AML-193 (cell line): ENCODE measurements at places on chromosomes 1 and 21.

- peak; percentile 88 for DNase-seq
Measured at GRCh38 chr1:7127322-7128075, 342.2 kb downstream of the CAMTA1 start.

GRCh38 chr1:39711104-39711965, 20.1 kb upstream of the HPCAL4 start:
- DNase-seq = no peak

GRCh38 chr1:168958562-168959289, 147.8 kb upstream of the ATP1B1 start:
- no peak for DNase-seq

GRCh38 chr1:201988601-201989000, 6.2 kb downstream of the RNPEP start:
- no peak for DNase-seq

- DNase-seq = no peak
Measured at GRCh38 chr21:44365967-44366585, 12.7 kb downstream of the TRPM2 start.

GRCh38 chr21:41582298-41582840, 74.4 kb upstream of the TMPRSS2 start:
- no peak for DNase-seq

DNA sequence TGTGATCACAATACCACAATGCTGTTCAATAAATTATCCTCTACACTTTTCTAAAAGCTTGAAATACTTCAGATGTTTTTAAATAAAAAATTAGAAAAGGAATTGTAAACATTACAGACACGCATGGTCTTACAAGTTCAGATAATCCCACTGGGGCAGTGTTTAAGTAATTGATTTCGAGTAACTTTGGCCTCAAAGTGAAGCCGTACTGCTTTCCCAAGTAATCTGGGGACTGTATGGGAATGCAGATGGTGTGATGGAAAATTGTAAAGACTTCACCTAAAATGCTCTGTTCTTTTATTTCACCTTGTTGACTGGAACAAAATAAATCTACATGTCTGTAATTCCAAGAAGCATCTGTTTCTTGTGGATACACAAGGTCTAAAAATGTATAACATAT, 401.7 kb upstream of the LYPLAL1 start:
- DNase-seq = no peak

- peak; percentile 74 for DNase-seq
Measured at GRCh38 chr1:148318123-148318903, 164.8 kb downstream of the PPIAL4G start.

GRCh38 chr1:153779781-153780541, 4.8 kb downstream of the SLC27A3 start:
- DNase-seq = no peak

GRCh38 chr1:26779098-26779668, 8.6 kb upstream of the PIGV start:
- peak; percentile 8 for DNase-seq

- DNase-seq = no peak
Measured at GRCh38 chr1:149846042-149846441, 53.3 kb upstream of the BOLA1 start.

DNA sequence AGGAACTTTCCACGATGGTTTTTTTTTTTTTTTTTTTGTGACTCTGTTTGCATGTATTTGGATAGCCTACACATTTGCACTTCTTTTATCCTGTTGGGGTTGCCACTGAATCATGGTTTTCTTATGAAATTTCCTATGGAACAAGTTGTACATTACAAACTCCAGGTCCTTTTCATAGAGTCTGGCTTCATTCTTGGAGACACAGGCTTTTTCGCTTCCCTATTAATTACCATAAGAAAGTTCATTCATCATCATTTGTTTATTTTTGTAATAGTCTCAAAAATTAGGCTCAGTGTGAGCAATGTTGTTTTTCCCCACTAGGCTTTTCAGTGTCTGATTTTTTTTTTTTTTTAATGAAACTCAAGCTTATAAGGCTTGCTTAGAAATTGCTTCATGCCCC, 179.4 kb downstream of the FMN2 start:
- DNase-seq = no peak

- DNase-seq = no peak
Measured at GRCh38 chr1:111487133-111487532, 13.3 kb downstream of the C1orf162 start.

GRCh38 chr1:184036517-184036949, 995 bp downstream of the COLGALT2 start:
- DNase-seq = no peak

DNA sequence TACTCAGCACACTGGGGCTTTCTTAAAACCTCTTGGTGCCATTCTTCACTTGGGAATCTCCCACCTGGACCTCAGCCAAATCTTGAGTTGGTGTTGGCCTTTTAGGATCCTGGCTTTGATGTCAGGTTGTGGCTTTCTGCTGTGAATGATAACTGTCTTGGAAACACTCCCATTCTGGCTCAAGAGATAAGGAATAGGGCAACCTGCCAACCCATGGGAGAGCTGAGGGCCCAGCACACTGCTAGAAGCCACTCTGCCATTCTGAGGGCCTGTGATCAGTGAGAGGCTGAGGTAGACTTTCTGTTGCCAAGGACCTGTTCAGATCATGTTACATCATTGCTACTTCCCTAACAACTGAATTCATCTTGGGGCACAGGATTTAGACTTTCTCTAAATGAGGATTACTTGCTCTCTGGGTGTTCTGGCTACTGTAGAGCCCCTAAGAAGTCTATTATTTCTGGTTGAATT, 45.8 kb downstream of the TTC39A start:
- no peak for DNase-seq

DNA sequence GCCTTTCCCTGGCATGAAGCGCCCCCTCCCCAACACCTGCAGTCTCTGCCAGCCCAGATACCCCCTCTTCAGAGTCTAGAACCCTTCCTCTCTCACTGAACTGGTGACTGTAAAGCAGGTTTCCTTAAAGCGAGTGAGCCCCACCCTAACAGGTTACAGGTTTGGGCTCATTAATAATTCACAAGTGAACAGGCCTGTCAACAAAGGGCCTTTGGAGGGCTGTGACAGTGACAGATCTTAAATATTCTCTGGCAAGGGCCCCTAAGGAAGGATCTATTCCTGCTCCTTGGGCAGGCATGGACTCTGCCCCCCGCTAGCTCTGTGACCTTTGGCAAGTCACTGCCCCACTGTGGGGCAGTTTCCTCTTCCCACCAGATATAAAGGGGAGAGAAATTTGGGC, 5.6 kb upstream of the TTC39A start:
- no peak for DNase-seq

GRCh38 chr1:12772520-12772919, 1.0 kb upstream of the PRAMEF12 start:
- DNase-seq = no peak

GRCh38 chr1:11214698-11215380, 25.7 kb downstream of the ANGPTL7 start:
- DNase-seq = no peak

- DNase-seq = no peak
Measured at GRCh38 chr1:155120253-155120652, 7.4 kb upstream of the EFNA1 start.

- peak; percentile 85 for DNase-seq
Measured at GRCh38 chr1:121516234-121516967, 331.6 kb downstream of the SRGAP2C start.

DNA sequence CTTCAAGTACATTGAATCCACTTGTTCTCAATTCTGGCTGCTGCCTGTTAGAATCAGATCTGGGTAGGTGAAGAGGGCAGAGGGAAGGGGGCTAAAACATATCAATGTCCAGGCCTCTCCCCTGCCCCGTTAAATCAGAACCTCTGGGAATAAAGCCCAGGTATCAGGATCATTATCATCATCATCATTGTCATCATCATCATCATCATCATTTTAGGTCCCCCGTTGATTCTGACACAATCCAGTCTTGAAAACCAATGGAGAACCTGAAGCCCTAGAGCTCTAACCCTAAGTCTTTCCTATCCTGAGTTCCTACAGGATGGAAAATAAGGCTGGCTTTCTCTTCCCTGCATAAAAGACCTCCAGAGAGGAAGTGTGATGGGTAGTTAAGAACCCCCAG, 93.1 kb downstream of the TAS1R2 start:
- DNase-seq = no peak

DNA sequence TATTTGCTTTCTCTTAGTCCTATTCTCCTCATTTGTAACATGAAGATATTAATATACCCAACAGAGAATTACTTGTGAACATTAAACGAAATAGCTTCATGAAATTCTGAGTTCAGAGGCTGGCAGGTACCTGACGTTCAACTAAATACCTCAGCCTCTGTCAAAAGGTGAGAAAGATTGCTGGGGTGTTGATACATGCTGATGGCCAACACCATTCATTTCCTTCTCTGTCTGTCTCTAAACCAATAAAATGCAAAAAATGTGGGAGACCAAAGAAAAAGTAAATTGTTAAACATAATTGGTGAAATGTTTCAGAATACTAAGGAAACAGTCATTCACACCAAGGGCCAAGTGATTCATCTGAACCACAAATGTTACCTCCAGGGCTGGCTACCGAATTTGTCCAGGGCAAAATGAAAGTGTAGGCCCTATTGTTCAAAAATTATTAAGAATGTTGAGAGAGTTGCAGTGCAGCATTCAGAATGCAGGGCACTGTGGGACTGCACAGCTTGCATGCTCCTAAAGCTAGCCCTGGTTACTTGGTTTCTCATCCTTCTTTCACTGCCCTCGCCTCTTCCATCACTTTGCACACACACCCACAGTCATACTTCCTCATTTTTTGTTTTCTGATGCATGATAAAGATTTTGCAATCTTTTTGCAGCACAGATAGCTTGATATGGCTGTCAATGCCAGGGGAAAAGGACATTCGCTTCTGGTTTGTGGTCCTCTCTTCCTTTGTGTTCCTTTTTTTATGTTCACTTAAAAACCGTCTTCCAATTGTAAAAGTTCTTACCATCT, 414.3 kb upstream of the NR5A2 start:
- peak; percentile 78 for DNase-seq

DNA sequence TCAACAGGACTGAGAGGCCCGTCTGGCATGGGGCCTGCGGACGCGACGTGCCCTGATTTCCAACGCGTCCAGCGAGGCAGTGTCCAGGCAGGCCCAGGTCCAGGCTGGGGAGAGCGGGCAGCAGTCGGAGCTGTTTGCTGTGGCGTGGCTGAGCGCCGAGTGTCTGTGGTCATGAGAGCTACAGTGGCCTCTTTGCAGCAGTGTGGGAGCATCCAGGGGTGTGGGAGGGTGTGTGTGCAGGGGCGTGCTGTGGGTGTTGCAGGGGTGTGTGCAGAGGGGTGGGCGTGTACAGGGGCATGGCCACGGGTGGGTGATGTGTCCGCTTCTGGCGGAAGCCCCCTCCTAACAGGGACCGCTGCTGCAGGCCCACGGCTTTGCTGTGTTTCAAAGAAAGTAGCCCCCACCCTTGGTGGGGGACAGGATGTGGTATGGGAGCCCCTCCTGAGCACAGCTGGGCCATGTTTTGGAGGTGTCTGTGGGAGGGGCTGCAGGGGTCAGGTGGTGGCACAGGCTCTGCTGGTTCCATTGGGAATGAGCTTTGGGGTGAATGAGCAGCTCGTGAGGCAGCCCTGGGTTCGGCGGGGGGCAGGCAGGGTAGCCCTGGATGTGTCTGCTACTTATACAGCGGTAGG, 17.7 kb downstream of the PLCH2 start:
- no peak for DNase-seq

DNA sequence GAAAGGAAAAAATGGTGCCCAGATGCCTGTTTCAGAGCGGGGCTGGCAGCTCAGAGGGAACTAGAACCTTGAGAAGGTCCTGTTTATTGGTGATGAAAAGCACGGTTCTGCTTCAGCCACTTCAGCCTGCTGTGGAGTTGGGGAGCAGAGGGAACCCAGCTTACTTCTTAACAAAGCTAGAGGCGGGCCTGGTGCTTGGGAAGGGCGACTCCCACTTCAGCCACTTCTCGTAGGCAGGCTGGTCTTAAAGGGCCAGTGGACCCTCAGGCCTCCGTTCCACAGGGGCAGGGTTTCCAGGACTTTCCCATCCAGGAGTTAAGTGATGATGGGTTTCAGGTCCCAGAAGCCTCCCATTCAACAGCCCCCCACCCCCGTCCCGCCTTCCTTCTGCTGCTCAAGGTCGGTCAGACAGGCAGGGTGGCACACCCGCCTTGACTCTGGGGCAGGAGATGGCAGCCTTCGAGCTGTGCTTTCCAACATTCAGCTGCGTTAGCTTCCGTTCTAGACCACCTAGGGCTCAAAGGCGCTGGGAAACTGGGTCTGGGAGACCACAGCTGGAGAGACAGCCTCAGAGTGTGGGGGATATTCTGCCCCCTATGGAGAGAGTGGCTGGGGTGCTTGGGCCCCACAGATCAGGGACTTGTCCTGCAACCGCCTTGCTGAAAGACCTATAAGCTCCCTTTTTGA, 3.4 kb downstream of the RUNX3 start:
- peak; percentile 53 for DNase-seq

GRCh38 chr1:198664068-198664788, 25.4 kb downstream of the PTPRC start:
- peak; percentile 82 for DNase-seq

DNA sequence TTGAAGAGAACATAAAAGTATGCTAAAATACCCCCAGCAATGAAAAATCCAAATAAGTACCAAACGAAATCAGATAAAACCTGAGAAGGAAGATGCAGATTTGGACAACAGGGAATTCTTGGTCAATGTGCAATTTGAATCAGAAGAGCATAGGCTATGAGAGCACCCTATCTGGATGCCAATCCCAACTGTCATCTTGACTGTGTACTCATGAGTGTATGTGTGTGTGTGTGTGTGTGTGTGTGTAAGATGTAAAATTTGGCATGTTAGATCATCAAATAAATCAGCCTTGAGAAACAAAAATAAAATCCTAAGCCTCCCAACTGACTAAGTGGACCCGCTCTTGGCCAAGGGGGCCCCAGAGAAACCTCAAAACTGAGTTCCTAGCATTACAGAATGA, 18.0 kb upstream of the SPRR2G start:
- DNase-seq = no peak

GRCh38 chr1:155942578-155943141, 1.2 kb downstream of the RXFP4 start:
- DNase-seq = no peak

DNA sequence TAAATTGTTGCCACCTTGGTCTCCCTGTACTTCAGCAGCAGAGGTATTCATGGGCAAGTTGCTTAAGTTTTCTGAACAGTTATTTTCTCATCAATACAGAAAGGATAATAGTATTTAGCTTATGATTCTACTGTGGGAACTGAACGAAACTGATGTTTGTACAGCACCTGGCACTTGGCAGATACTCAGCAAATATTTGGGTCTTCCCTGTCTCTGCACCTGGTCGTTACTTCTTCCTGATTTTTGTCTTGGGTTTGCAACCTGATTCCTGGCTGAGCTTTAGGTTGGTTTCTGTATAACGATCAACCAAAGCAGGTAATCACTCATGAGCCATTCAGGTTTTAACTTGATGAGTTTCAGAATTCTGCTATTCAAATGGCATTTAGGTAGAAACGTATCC, 490.6 kb downstream of the KIF26B start:
- DNase-seq = no peak

GRCh38 chr1:2452201-2452931, 23.7 kb upstream of the PLCH2 start:
- DNase-seq = no peak

DNA sequence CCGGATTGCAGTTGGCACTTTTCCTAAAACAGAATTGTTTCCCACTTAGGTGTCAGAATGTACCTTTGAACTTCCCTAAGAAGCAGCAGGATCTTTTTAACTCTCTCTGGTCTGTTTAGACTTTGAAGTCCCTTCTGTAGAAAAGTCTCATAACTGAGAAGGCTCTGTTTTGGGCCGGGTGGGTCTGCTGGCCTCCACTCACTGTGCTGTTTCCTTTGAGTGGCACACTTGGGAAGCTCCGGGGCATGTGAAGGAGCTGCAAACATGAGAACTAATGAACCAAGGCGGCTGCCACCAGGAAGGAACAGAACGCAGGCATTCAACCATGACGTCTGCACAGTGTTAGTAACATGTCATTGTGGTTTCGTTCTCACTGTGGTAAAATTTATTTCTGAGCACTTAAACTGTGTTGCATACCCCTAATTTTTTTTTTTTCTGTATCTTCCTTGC, 19.5 kb upstream of the NCMAP start:
- peak; percentile 11 for DNase-seq
